ENCODE measurements at places on chromosomes 7 and 10. TPM values are rescaled to one million over a fixed set of nuclear protein-coding genes. Genes with fewer than 3 reads are reported as not detected.

DNA sequence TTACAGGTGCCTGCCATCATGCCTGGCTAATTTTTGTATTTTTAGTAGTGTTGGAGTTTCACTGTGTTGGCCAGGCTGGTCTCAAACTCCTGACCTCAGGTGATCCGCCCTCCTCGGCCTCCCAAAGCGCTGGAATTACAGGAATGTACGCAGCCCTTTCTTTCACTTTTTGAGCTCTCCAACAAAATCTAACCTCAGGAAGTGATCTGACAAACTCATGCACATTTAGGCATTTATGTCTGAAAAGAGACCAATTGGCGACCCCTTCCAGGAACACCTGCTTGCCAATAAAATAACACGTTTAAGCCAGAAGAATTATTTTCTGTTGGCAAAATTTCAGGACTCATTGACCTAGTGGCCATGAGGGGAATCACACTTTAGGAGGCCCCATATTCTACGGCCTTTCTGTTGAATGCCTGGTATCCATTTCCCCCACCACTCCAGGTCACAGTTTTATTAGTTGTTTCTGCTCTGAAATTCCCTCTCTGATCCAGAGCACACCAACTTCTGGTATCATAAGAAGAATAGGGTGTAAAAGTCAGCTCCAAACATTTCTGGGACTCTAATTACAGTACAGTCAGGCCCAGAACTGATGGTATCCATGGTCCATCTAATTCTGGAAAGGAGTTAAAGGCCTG lies 65.8 kb upstream of the FRMD4A start:
- no peaks in the 10 kb centered on the region for H3K36me3 ChIP-seq
- H3K4me1 ChIP-seq = peaks cover 4% of the 10 kb centered on the region
- no peak overlapping the region for H3K27ac ChIP-seq
- DNase-seq = no peak

The NKX2-3 gene
- total RNA-seq = not detected

- no peak overlapping the region for H3K27ac ChIP-seq
- H3K36me3 ChIP-seq = no peaks in the 10 kb centered on the region
- H3K4me1 ChIP-seq = peaks cover 20% of the 10 kb centered on the region
- H3K27me3 ChIP-seq = no peaks in the 10 kb centered on the region
- DNase-seq = peak; percentile 72
These were observed 83.7 kb upstream of the BET1 start for GRCh38 chr7:94087664-94088352.

- H3K4me1 ChIP-seq = no peaks in the 10 kb centered on the region
- no peaks in the 10 kb centered on the region for H3K27me3 ChIP-seq
- DNase-seq = no peak
- H3K36me3 ChIP-seq = no peaks in the 10 kb centered on the region
These were observed 384.9 kb upstream of the RNF32 start for GRCh38 chr7:156255635-156256034.

The SPACDR gene
- 0.71 TPM for total RNA-seq
